Activated CD8-positive, alpha-beta T cell treated with anti-CD3 and anti-CD28 coated beads for 36 hours (primary cell): ENCODE measurements at places on chromosomes 2 and 18.

GRCh38 chr2:184654945-184655344 lies 56.6 kb downstream of the ZNF804A start:
- DNase-seq: no peak

DNA sequence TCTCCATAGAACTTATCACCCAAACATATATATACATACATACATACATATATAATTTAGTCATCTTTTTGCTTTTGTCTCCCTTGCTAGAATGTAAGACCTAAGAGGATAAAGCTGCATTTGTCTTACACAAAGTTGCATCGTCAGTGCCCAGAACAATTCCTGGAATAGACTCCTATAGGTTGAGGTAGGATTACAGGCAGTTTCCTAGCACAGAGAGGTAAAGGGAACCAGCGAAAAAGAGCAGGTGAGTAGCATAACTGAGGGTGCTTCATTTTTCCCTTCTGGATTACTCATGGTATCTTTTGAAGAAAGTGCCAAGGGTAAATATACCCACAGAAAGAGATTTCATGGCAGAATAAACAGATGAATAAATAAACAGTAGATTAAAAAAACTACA lies 68.1 kb upstream of the AMMECR1L start:
- DNase-seq: no peak

DNA sequence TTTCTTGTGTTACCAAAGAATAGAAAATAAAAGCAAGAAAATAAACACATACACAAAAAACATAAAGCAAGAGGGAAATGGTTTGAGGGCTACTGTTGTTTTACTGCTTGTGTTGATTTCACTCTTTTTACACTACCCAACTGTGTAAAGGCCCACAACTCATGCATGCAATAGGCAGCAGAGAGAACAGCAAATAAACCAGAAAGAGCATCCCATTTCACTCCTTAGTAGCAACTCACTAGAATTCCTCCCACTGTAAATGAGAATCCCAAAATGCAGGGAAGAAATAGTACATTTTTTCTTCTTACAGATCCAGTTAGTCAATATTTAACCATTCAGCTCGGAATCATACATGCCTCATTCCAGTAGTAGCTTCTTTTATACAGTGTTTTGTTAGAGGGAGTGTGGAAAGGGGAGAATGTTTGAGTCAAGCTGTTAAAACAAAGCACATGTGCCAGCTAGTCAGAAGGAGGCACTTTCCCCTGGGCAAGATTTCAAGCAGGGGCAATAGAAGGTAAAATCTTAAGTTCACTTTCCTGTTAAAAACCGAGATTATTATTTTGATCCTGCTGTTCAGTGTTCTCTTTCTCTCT lies 147.2 kb upstream of the FAM98A start:
- no peak for DNase-seq

DNA sequence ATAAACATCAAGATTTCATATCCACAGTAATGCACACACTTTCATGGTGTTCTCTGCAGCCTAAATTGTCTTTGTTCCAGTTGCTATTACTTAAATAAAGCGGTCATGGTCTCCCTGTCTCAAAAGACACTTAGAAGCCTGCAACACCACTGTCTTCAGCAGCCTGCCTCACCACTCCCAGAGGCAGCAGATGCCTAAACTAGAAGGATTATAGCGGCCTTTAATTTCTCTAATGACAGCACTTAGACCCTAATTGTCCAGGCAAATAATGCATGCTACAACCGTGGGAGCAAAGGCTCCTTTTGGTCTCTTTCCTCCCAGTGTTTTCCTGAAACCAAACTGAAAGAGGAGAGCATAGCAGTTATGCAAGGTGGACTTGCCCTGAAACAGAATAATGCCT lies 248.8 kb upstream of the SLC39A10 start:
- DNase-seq: no peak

- DNase-seq: no peak
Measured at GRCh38 chr2:46774499-46775228, 140.9 kb downstream of the MCFD2 start.

- DNase-seq: no peak
Measured at GRCh38 chr2:77578354-77578753, 56.2 kb upstream of the LRRTM4 start.

GRCh38 chr2:52113338-52113737 lies 1081.4 kb upstream of the NRXN1 start:
- DNase-seq: no peak

- no peak for DNase-seq
Measured at GRCh38 chr2:48043746-48044145, 137.4 kb upstream of the FBXO11 start.

GRCh38 chr2:105287692-105288091 lies 41.8 kb downstream of the TGFBRAP1 start:
- peak; percentile 70 for DNase-seq

- DNase-seq: no peak
Measured at GRCh38 chr18:29969876-29970275, 1072.7 kb downstream of the DSC3 start.

DNA sequence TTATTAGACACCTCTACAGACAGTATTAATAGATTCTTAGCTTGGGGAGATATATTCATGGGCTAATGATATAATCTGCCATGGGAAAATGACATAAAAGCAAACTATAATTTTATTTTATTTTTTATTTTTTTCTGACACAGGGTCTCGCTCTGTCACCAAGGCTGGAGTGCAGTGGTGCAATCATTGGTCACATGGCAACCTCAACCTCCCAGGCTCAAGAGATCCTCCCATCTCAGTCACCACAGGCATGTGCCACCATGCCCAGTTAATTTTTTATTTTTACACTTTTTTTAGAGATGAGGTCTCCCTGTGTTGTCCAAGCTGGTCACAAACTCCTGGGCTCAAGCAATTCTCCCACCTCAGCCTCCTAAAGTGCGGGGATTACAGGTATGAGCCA lies 39.3 kb downstream of the RTN4 start:
- no peak for DNase-seq

DNA sequence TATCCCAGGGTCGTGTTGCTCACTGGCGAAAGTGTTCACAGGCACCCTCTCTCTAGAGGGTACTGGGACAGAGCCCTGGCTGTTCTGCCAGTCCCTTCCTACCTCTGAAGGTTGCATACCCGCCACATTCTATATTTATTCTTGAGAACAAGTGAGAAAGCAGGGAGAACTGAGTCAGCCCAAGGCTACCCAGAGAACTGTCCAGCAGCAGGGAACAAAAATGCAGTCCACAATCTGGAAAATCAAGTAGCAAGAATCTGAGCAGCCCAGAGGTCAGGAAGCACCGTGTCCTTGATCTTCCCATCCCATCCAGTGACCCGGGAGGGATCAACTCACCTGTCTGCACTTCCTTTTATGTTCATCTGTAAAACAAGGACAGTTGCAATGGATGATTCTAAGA lies 164.1 kb downstream of the FBXO15 start:
- DNase-seq: no peak

DNA sequence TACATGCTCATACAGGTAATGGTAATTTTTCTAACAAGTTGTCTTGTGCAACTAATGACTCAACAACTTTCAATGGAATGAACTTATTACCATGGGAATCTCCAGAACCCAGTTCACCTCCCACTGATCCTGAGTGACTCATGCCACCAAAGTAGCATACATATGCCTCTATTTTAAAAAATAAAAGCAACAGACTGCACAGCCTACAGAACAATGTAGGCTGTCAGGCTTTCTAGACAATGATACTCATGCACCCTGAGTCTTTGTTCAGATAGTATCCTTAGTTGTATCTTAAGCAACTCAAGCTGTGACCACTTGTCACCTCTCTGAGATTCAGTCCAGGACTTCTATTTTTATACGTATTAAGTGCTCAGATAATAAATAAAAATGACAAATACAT lies 531.0 kb upstream of the SETBP1 start:
- DNase-seq: no peak

DNA sequence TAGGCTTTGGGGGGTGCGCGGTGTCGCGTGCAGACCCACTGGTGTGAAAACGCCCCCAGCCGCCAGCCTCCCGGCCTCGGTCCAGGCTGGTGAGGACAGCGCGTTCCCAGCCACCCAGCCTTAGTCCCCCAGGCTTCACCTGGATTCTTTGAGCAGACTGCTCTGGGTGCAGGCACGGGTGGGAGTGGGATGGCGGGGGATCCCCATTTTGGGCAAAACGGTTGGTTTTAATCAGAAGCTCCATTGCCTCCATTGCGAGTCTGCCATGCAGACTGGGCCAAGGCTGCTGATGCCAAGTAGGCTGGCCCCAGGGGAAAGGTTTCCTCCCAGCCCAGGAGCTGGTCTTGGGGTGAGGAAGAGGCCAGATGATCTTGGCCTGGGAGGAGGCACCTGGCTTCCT lies 445 bp downstream of the MLPH start:
- DNase-seq: no peak

DNA sequence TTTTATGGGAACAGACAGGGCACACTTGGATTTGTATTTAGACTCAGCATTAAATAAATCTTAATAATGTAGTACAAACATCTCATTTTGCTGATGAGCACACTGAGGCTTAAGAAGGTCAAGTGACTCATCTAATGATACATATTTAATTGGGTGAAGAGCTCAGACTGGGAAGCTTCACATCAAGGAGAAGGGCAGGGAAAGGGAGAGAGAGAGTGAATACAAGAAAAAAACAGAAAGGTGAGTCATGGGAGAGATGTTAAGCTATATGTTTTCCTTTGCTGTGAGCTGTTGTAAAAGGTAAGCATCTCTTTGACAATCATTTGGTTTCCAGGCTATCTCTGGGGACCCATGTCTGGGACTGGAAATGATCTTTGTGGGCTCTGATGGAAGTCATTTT lies 277.8 kb downstream of the SETBP1 start:
- DNase-seq: no peak

- no peak for DNase-seq
Measured at GRCh38 chr2:44951714-44952113, 10.2 kb downstream of the SIX3 start.

DNA sequence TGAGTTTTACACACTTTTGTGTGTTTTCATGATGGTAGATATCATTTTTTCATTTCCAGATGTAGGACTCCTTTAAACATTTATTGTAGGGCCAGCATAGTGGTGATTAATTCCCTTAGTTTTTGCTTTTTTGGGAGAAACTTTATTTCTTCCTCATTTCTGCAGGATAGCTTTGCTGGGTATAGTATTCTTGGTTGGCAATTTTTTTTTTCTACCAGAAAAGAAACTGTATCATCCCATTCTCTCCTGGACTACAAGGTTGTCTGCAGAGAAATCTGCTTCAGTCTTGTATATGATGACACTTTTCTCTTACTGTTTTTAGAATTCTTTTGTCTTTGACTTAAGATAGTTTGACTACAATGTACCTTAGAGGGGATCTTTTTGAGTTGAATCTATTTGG lies 37.8 kb upstream of the RHOB start:
- DNase-seq: no peak

DNA sequence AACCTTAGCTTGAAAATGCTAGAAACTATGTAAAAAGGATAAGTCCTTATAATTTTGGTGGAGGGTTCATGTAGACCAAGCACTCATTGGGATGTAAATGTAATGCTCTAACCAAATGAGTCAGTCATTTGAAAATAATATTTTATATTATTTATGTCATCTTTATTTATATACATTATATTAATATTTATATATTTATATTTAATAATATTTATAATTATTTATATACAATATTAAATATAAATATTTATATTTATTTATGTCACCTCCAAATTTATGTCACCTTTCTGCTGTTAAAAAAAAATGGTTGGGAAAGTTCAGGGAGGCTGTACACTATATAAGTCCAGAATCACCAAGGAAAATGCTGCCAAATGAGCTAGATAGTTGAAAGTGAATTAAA lies 254.3 kb downstream of the FIGN start:
- no peak for DNase-seq

DNA sequence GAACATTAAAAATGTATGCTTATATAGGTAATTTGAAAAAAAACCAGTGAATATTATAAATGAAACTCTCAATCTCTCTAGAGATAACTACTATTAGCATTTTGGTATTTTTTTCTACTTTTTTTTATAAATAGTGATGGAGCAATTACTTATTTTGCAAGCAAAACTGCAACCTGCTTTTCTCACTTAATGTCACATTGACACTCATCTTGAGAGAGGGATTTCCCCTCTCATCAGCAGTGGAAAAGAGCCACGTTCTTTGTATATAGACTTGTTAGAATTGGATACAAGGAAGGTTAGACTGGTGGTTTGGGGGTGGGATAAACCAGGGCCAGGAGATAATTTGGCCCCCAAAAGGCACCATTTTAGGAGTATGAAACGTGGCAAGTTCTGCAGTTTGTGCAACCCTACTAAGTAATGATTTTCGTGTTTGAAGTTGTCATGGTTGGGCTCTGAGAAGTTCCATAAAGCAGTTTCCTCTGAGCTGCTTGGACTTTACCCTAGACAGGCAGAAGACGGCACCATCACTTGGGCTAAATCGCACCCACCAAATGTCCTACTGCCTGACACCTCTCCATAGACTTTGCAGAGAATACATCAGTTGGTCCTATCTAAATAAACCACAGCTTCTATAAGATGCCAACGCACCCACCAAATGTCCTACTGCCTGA lies 194.0 kb downstream of the ACTR3 start:
- DNase-seq: no peak

- DNase-seq: no peak
Measured at GRCh38 chr2:44543773-44544725, 182.3 kb downstream of the CAMKMT start.
